Caco-2 (cell line): ENCODE measurements at places on chromosomes 7 and 10.

DNA sequence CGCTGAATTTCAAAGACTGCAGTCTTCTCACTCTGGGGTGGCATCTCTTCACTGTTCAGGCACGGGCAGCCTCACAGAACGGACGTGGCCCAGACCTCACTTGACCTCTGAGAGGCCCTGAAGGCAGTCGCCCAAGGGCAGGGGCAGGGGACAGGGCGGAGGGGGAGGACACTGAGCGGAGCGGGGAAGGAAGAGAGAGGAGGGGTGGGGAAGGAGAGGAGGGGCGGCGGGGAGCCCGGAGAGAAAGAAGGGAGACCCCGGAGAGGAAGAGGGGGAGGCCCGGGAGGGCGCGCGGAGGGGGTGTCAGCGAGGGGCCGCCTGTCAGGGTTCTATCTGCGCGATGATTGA, 58.7 kb upstream of the COMTD1 start:
- DNase-seq: peak; percentile 48

DNA sequence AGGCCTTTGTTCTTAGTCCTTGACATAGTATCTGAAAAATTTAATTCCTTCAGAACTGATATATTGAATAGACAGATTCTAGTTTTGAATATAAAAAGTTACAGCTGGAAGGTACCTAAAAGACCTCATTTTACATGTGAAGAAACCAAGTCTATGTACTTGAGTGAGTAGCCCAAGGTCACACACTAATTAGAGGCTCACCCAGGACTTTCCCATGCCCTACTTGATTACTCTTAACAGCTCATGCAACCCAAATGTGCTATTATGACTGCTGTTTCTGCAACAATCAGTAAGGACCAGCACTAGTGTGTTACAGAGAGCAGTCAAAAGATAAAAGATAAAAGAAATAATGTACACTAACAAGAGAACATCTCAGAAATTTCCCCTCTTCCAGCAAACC, 40.7 kb upstream of the BET1 start:
- DNase-seq: no peak

DNA sequence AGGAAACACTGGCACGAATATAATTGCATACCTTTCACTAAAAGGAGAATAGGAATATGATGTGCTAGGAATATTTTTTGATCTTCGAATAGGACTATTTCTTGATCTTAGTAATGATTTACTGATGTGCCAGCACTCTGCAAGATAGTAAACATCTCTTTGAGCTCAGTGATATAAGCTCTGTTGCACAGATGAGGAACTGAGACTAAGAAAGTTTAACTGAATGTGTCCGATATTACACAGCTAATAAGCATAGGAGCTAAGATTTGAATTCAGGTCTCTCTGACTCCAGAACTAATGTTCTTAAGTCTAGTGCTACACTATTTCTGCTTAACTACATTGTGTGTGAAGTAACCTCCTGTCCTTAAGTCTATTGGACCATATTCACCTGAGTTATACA, 98.4 kb upstream of the PTPRZ1 start:
- no peak for DNase-seq

GRCh38 chr10:80163741-80164341, 31.3 kb downstream of the PLAC9 start:
- DNase-seq: no peak
